HS-27A (cell line): ENCODE measurements at places on chromosomes 4 and X.

- DNase-seq: peak; percentile 4
These were observed 94.2 kb downstream of the MAOA start for GRCh38 chrX:43750248-43750676.

DNA sequence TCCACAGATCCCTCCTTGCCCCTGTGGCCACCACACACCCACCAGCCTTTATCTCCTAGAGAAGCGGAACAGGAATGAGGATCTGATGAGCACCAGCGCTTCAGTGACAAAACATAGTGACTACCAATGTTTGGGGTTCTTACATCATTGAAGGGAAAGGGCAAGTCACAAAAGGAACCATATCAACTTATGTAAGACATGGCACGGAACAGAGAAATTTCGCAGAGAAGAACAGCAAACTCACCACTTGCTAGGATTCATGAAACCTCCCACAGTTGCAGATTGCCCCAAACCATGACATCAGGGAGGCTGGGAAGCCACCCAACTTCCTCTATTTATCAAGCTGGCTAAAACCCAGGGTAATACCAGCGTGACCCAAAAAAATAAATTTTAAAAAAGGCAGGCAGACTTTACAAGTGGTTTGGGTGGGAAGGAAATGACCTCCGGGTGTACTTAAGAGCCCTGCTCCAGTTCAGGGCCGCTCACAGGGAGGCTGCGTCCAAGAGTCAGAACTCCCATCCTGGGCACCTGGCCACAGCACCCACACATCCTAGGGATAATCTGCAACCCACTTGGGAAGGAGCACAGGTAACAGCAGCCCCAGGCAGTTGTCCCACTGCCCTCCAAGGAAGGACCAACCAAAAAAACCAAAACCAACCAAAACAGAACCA lies 36.0 kb downstream of the ADGRG2 start:
- no peak for DNase-seq

DNA sequence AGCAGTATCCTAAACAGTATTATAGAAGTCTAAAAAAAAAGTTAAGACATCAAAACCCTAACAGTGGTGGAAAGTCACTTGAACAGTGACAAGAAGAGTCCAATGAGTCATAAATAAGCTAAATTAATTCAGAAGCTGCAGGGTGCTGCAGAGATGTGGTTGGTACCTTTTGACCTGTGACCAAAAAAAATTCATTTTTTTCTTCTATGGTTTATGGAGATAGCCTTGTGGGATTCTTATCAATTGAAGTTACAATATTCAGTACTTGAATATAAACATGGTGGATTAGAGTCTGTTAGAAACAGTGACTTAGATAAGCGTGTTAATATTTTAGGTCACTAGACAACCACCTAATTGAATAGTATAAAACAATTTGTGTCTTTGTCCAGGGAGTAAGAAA lies 35.4 kb downstream of the CCSER1 start:
- DNase-seq: no peak

DNA sequence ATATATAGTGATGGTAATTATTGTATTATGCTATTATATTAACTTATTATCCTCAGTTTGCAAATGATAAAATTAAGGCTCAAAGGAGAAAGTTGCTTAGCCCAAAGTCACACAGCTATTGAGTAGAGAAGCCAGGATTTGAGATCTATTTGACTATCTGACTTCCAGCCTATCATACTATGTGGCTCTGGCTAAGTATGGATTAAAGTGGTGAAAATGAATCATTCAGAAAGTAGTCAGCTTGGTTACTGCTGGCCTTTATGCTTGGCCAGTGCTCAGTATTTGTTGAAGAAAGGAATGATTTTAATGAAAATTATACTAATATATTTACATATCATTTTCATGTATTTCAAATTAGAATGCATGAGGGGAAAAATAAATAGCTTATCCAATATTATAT lies 219.8 kb downstream of the SHROOM3 start:
- DNase-seq: no peak

GRCh38 chr4:115671581-115671980 lies 558.2 kb upstream of the NDST4 start:
- no peak for DNase-seq

GRCh38 chrX:54447461-54447860 lies 7.3 kb downstream of the TSR2 start:
- no peak for DNase-seq

- no peak for DNase-seq
These were observed 43.9 kb downstream of the TMEM154 start for GRCh38 chr4:152635851-152636250.

DNA sequence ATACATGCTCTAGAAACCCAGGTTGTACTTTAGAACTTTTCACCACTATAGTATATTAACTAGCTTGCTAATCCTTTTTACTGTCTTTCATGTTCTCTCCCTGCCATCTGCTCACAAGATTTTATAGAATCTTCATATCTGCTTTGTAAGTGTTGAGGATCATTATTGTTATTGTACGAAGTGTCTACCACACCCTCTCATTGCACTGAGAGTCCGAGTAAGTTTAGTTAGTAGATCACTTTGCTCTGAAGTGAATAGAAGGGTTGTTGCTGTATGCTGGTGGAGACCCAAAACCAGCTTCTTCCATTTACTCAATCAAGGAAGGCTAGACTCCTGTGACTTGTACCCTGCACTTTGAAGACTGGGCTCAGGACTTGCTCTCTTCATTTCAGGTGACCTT lies 17.1 kb downstream of the GAB1 start:
- DNase-seq: no peak

- peak; percentile 0 for DNase-seq
These were observed 930 bp downstream of the ZNF718 start for GRCh38 chr4:125091-125771.
